Left ventricle myocardium superior (tissue), 1 donor: ENCODE measurements at places on chromosomes 2 and 18. TPM values are rescaled to one million over a fixed set of nuclear protein-coding genes. Genes with fewer than 3 reads are reported as not detected.

ADD2 gene
- total RNA-seq, result 1.8 TPM

DNA sequence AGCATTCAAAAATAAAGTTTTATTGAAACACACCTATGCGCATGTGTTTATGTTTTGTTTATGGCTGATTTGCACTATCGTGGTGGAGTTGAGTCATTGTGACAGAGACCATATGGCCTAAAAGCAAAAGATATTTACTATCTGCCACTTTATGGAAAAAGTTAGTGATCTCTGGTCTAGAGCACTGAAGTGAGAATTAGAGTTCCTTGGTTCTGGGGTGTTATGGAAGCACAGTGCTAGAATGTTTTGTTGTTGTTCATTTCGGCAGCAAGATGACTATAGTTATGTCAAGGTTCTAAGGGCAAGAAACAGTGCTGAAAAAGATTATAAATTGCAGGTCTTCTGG, 416.5 kb downstream of the SLC4A3 start:
- no peak for DNase-seq

XDH gene
- not detected for total RNA-seq

DNA sequence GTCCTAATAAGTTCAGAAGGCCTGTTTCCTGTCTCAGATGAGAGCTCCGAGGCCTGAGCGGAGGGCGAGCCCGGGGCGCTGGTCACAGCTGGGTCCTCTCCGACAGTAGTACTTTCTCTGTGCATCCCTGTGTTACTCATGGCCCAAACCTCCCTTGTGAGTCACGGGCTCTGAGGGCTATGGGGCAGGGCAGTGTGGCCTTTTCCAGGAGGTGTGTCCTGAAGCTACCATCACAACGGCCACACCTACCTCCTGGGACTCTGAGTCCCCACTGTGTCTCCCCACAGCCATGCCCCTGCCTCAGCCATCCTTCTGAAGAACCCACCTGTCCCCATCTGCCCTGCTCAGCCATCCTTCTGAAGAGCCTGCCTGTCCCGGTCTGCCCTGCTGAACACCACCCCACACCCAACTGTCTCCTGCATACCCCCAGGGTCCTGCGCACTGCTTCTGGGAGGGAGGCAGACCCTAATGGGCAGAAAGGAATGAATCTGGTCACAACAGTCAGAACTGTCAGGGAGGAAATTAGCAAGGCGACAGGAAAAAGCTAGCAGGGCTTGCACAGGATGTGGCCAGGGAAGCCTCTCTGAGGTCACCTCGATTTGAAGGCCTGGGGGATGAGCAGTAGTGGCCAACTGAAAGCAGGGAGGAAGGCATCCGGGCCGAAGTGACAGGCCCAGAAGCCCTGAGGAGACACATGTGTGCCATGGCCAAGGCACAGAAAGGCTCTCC, 145.4 kb upstream of the RIOK3 start:
- DNase-seq, result no peak

SCYGR4 gene
- total RNA-seq, result not detected
